ENCODE measurements at places on chromosomes 13 and 19.

DNA sequence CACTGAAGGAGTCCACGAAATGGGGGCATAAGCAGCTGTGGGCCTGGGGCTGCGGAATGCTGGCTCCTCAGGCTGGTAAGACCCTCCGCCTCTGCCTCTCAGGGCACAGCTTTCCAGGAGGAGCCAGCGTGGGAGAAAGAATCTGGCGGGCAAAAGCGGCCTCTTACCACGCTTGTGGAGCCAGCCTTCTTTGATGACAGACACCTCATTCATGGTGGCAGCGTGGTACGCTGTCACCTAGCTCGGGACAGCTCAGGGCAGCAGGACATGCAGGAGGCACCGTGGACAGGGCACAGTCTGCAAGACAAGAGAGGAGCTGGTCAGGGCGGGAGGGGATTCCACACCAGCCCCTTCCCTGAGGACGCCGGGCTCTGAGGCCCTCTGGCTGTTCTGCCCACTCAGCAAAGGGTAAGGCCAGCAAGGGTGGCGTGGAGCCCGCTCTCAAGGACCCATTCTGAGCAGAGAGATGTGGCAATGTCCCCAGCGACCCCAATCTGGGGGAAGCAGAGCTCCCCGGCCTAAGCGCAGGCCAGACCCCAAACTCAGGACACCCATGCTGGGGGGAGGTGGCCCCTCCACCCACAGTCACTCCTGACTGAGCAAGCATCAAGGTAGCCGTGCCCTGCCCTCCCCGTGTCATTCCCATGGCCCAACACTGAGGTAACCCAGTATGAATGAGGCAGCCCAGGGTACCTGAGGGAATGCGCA, 19.9 kb downstream of the AKT2 start:
- DNase-seq, result no peak

GRCh38 chr19:4774136-4774535, 17.4 kb upstream of the FEM1A start:
- no peak for DNase-seq

DNA sequence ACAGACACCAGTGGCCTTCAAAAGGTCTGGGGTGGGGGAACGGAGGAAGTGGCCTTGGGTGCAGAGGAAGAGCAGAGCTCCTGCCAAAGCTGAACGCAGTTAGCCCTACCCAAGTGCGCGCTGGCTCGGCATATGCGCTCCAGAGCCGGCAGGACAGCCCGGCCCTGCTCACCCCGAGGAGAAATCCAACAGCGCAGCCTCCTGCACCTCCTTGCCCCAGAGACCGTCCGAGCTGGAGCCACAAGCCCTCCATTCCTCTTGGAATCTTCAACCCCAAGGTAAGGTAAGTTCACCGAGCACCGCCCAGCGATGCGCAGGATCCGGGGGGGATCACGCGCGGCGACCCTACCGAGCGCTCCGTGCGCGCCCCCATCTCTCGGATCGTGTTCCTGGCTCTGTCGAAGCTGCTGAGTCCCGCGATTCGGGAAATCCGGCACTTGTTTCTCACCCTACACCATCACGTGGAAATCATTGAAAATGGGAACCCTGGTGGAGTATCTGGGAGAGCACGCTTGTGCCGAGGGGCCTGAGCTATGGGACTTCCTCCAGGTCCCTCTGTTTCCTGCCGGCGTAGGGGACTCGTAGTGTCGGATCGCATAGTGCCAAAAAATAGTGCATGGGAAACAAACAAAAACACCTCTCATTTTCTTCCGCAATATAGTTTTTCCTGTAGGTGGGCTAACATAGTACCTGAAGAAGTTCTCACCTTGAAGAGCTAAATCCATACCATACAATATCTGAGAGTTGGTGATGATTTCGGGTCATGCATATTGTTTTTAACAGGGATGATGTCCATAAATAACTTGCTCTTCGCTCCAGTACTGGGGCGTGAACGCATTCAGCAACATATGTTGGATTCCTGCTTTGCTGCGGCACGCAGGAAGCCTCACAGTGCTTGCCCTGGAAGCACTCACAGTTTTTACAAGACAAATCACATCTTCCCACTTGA, 9.3 kb downstream of the PDX1 start:
- DNase-seq, result no peak

- no peak for DNase-seq
These were observed 3.6 kb upstream of the FAM187B start for GRCh38 chr19:35231956-35232645.

GRCh38 chr13:97205465-97205864, 16.7 kb upstream of the MBNL2 start:
- DNase-seq, result no peak

DNA sequence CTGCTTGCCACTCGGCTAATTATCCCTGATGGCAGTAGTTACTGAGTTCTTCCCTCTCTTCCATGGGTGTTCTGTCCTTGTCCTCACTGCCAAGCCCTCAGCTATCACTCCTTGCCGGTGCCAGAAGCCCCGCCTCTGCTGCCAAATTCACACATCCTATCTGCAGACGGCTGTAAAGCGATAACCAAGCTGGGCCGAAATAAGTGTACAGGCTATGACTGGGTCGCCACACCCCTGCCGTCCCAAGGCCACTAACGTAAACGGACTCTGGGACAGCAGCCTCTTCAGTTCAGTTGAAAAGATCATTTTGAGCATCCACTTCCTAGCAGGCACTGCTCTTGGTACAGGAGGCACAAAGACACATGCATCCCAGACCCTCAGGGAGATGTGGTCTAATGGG, 13.3 kb downstream of the SLC7A1 start:
- DNase-seq, result no peak

DNA sequence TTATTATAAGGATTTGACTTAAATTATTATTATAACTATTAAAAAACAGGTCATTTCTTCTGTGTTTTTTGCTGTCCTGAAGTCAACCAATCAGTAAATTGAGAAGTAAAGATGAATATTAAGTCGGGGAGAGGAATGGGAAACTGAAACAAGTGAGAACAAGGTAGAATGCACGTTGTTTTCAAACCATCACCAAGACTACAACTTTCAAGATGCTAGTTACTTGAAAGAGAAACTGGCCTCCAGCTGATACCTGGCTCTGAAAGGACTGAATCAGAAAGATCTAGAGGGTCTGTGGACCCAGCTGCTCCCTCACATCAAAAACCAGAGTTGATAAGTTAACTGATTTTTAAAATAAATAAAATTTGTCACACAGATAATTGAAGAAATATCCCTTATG, 1301.5 kb upstream of the ATXN8OS start:
- DNase-seq, result no peak

DNA sequence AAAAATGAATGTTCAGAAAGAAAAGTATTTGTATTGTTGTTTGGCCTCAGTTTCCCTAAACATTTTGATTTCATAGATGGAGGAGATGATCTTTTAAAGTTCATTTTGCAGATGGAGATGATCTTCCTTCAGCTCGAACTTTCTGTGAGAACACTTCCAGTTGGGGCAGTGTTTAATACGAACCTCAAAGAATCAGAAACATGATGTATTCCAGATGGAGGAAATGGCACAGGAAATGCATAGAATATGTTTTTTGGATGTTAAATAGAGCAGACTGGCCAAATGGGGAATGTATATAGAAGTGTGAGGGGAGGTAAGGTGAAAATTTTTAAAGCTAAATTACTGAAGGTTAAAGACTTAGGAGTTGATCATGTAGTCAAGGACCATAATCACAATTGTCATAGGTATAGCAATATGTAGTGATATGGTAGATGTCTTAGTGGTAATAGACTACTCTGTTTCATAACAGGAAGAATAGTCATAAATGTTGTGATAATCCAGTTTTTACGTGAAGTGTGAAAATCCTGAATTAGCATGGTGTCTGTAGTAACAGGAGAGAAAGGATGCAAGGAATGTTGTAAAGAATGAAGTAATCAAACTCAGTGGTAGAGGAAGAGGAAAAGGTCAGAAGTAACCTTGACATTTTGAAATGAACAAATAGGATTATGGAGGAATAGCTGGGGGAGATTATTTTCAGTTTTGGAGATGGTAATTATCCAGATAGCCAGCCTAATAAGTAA, 5.1 kb downstream of the RAP2A start:
- no peak for DNase-seq

DNA sequence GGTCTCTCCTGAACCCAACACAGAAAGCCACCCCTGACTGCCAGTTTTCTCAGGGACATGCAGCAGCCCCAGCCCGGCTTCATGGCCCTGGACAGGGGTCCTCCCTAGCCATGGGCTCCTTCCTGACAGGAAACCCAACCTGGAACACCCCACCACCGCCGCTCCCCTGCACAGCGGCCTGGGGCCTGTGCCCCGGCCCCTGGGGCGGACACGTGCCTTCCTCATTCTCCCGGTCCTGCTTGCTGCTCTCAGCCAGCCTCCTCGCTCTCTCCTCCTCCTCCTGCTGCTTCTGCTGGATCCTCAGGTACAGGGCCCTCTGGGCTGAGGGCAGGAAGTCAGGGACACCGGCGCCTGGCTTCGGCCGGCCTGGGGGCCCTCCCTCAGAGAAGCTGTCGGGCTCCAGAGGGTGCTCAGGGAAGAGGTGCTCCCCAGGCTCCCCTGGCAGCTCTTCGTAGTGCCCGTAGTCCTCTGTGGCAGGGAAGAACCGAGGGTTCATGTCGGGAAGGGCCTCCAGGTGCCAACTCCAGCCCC, 20.5 kb upstream of the TMEM160 start:
- DNase-seq, result no peak

DNA sequence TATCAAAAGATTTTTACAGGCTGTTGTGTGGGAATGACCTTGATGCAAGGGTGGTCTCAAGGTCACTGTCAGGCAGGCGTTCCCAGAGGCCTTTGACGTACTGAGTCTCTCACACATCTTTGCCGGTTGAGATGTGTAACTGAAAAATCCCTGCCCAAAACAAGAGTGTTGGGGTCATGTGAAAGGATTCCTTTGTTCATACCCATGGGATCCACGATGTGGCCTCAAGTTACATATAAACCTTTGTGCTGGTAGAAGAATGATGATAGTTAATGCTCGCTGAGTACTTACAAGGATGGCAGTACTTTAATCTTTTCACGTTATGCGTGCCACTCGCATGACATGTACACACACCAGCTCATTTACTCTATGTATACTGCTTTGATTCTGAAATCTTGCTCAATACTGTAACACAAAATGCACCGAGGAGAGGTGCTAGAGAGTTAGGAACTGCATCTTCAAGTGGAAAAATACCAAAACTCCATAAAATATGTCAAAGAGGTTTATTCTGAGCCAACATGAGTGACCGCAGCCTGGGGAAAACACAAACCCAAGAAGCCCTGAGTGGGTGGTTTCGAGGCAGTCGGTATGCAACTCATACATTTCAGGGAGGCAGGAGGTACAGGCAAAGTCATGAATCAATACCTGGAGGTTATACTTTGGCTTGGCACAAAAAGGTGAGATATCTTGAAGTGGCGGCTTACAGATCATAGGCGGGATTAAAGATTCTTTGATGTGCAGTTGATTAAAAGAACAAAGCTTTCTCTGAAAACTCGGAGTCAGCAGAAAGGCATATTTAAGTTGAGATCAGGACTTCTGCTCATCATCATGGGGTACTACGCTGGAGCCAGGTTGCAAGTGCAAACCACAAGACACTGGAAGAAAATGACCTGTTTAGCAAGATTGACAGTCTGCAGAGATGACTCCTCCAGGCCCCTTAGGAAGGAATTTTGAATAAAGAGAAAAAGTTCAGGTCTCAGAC, 87.4 kb upstream of the ARHGEF7 start:
- no peak for DNase-seq

DNA sequence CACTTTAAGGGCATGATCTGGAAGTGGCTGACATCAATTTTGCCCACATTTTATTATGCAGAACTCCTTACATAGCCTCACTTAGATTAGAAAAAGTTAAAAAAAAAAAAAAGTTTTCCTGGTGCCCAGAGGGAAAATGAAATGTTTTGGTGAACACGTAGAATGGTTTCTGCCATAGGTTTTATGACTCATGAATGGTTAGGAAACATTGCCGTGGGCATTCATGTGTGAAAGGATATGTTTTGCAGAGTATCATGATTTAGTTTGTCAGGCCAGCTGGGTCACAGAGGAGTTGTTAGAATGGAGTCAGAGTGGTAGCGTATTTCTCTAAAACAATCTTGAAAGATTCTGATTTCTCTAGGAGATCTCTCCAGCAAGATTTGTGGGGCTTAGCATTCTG, 133.8 kb downstream of the MRPL57 start:
- no peak for DNase-seq

DNA sequence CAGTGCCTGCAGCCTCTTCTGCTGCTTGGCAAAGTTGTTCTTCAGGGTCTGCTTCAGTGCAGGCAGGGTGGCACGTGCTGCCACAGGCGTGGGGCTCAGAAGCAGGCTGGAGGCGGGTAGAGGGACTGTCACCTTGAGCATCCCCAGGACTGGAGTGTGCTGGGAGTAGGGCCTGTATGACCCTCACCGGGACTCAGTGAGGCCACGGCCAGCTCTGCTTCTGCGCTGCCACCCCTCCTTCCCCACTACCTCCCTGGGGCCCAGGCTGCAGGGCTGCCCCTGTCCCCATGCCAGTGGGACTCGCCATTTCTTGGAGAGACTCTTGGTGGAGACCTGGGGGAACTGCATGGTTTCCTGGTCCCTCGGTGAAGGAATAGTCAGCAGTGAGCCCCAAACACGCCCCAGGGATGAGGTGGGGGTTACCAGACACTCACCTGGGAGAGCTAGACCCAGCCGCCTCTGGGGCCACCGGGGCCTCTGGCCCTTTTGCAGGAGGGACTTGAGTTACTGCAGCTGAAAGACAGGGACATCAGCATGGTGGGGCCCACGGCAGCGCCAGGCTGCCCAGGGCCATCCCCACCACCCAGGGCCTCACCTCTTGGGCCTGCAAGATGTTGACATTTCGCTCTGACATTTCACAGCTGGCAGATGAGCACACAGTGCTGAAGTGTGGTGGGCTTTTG, 29.9 kb downstream of the TUBA3C start:
- no peak for DNase-seq

DNA sequence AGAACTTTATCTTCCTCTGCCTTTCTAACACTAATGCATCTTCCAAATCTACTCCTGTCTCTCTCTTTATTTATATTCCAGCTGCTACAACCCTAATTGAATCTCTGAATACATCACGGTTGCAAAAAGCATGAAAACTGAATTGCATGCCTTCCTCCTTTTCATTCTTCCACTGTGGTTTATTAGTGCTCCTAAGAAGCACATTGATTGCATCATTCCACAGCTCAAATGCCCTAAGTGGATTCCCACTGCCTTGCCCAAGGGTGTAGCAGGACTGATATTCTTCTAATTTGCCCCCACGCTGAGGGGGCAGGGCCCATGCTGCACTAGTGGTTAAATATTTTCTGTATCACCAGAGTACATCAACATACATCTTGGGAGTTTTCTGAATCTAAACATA, 640.8 kb downstream of the EFNB2 start:
- no peak for DNase-seq

GRCh38 chr13:44810061-44810840, 179.0 kb downstream of the NUFIP1 start:
- DNase-seq, result no peak
